ENCODE measurements at places on chromosomes 16 and 17.

DNA sequence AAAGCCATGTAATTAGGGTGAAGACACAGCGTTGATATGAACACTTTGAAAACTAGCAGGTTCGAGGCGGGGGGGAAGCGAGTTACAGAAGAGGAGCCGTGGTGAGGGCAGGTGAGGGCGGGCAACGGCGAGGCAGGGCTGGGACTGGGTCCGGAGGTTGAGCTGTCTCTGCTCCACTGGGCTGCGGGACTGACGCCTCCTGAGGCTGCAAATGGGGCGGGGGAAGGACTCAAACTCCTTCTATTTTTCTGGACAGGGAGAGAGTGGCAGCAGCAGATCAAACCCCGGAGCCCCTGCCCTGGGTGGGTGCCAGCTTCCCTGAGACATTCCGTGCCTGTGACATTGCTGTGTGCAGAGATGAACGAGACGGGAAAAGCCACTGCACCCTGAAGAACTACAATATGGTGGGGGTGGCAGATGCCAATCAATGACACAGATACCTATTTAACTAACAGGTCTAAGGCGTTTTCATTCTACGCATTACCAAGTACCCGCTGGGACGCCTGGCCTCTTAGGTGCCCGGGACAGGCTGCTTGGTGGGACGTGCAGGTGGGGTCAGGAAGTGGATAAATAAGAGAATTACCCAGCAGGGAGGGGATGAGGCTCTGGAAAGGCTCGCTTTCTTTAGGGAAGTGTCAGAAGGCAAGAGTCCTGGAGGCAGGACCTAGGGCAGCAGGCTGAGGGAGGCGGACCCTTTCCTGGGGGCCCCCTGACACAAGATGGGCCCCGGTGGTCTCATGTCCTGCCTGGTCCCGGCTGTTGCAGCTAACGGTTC is 30.4 kb downstream of the RPH3AL start:
- DNase-seq, result no peak

GRCh38 chr17:59893676-59894100 is 767 bp downstream of the RPS6KB1 start:
- no peak for DNase-seq

DNA sequence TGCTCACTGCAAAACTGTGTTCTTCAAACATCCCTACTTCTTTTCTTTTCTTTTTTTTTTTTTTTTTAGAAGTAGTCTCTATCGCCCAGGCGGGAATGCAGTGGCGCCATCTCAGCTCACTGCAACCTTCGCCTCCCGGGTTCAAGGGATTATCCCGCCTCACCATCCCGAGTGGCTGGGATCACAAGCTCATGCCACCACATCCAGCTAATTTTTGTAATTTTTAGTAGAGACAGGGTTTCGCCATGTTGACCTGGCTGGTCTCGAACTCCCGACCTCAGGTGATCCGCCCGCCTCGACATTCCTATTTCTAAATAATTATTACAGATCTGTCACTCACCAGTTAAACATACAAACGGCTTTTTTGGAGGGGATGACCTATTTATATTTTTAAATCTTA is 1.0 kb upstream of the RNASEK start:
- DNase-seq, result no peak

- DNase-seq, result no peak
Observed at GRCh38 chr16:2774161-2774891, 2.8 kb downstream of the ELOB start.

GRCh38 chr16:17194190-17194780 is 276.5 kb downstream of the XYLT1 start:
- DNase-seq, result peak; percentile 31

DNA sequence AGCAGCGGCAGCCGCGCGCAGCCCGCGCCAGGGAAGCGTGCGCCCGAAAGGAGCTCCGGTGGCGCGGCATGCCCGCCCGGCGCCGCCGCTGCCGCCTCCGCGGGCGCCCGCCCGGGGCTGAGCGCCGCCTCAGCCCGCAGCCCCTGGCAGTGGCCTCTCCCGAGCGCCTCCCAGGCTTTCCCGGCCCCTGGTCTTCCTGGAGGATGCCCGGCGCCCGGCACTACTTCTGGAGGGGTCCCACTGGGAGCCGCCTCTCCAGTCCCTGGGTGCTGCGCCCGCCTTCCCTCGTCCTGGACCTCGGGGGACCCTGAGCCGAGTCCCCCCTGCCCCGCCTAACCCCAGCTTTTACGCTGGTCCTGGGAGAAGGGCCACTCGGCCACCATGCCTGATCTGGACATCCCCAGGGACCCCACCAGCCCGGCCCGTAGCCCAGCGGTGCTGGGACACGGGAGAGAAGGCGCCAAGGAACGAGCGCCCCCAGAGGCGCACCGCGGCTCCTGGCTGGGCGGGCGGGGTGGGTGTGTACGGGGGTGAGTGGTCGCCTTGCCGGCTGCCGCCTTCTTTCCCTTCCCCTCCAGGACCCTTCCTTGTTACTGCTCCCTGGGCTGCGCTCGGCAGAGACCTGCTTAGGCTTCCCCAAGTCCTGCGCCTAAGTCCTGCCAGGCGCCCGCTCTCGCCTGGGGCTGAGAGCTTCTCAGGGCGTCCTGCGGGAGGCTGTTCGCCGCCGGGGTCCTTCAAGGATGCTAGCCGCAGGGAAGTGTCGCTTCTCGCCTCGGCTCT is 704 bp downstream of the ASIC2 start:
- DNase-seq, result peak; percentile 24

DNA sequence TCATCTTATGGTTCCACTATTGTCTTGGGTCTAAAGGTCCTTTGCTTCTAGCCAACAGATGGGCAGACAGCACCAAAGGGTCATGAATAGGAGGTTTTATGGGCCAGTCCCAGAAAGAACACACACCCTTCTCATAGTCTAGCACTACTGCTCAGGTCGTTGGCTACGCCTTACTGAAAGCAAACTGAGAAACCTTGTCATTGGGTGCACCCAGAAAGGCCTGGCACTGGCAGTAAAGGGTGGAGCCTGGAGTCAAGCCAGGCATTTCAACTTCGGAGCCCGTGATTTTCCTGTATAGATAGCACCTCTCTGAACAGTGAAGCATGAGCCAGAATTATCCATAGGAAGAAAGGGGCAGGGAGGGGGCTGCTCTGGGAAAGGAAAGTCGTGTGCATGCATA is 74.9 kb downstream of the VAT1L start:
- no peak for DNase-seq

DNA sequence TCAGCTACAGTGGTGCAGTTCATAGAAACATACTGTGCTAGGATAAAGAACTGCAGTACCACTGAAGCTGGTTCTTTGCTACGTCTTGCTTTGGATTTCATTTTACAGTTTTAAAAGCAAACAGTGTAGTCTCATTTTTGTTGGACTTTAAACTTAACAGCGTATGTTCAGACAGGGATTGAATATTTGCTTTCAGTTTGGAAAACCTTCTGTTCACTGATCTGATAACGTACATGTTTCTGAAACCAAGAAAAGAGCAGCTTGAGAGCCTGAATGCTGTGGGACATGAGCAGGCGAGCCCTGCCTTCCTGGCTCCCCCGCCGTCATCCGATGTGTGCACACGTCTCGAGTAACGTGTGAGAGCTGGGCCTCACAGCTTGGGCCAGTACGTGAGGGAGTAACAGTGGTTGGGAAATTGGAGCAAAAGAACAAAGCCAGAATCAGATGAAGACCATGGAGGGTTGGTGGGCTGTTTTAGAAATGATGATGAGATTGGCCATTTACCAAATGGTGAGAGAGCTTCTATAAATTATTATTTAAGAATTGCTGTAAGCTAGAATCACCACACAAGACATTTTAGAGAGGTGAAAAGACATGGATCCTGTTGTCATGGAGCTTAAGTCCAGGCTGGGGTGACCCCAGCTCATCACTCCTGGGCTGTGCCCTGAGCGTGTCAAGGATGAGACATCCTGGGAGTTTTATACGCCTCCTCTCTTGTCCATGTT is 20.8 kb upstream of the CLEC18C start:
- DNase-seq, result no peak

GRCh38 chr17:82320140-82320840 is 2.9 kb upstream of the CD7 start:
- no peak for DNase-seq

GRCh38 chr16:47976636-47977210 is 179.1 kb downstream of the ABCC12 start:
- no peak for DNase-seq

GRCh38 chr16:30637944-30638343 is 12.8 kb upstream of the PRR14 start:
- no peak for DNase-seq

DNA sequence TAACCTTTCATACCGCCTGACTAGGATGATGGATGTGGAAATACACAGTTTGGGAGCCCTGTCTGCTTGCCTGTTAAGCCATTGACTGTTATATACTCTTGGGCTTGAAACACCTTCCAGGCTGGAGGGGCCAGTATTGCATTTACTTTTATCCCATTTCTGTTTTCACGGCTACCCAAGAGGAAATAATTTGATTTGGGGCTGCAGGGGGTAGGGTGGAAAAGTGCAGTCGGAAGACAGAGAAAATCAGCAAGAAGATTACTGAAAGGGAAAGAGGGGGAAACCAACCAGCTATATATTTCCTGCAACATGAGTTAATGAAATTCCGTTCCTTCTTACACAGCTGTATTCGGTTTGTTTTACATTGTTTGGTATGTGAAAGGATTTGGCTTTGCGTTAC is 202.5 kb downstream of the CDH13 start:
- DNase-seq, result no peak

- no peak for DNase-seq
Observed at GRCh38 chr17:47699536-47699840, 5.5 kb downstream of the TBKBP1 start.

GRCh38 chr17:68381076-68381900 is 76.0 kb downstream of the WIPI1 start:
- DNase-seq, result no peak

- DNase-seq, result no peak
Observed at GRCh38 chr17:71521724-71522123, 599.1 kb upstream of the SOX9 start.

- no peak for DNase-seq
Observed at GRCh38 chr16:4455951-4456350, 18.5 kb downstream of the NMRAL1 start.

- no peak for DNase-seq
Observed at GRCh38 chr17:81069135-81069645, 34.2 kb downstream of the BAIAP2 start.

DNA sequence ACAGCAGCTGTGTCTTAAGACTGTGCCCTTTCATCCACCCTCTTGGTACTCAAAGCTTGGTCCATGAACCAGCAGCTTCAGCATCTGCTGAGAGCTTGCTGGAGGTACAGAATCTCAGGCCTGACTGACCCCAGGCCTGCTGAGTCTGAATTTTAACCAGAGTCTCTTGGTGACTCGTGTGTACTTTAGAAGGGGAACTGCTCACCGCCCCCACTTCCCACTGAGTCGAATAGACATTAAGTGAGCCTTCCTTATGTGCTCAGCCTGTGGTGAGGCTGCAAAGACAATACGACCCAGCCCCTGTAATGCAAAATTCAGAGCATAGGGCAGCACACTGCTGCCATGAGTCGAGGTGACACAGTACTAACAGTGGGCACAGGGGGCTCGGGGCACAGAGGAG is 662.8 kb downstream of the WWOX start:
- DNase-seq, result no peak

GRCh38 chr16:20327444-20328041 is at the start of gene GP2:
Gene GP2 (minus strand): TSS chr16:20327513. CDS start chr16:20326431, 1,082 bp downstream.
- no peak for DNase-seq

DNA sequence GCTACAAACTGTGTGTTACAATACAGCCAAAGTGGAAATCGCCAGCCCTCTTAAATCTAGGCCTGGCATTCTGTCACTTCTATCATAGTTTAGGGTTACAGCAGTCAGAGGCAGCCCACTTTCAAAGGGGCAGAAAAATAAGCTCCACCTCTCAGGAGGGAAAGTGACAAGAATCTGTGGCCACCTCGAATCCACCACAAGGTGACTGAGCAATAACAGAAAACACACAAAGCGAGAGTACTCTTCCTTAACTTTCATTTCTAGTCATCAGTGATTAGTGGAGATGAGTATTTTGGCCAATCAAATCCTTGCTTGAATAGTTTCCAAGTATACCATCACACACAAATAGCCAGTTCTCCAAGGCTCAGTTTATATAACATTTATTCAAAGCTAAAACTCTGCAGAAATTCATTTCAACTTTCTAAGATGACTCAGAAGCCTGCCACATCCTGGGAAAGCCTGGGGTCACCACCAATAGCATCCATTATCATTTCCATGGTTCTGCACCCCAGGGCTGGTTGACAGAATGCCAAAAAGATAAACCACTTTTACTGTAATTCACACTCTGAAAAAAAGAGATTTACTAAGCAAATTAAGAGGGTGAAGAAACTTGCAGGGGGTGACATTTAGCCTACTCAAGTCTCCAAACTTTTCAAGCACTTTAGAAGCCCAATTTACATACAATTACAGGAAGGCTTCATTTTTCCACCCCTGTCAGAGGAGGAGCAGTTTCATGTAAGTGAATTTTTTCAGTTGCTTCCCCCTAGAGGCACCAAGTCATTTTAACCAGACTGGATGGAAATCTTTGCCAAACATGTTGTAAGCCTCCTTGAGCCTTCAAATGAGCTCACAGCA is 66.8 kb downstream of the SALL1 start:
- DNase-seq, result no peak

- no peak for DNase-seq
Observed at GRCh38 chr17:59510611-59511010, 54.8 kb upstream of the DHX40 start.

DNA sequence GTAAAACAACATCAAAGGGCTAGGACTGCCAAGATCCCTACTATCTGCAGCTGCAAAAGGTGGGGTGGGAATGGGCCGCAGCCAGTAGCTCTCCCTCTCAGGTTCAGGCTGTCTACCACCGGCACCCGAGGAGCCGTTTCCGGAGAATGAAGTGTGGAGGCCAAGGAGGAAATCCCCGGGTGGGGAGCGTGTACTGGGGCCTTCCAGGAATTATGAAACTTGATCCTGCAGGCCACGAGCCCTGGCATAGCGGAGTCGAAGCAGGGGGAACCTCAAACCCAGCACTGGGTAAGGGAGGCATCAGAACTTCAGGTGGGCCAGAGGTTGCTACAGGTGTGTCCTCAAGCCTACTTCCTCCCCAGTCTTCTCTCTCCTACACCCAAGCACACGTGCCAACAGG is 5.1 kb downstream of the INPP5K start:
- DNase-seq, result no peak

- no peak for DNase-seq
Observed at GRCh38 chr17:29136998-29137730, 43.0 kb downstream of the MYO18A start.

DNA sequence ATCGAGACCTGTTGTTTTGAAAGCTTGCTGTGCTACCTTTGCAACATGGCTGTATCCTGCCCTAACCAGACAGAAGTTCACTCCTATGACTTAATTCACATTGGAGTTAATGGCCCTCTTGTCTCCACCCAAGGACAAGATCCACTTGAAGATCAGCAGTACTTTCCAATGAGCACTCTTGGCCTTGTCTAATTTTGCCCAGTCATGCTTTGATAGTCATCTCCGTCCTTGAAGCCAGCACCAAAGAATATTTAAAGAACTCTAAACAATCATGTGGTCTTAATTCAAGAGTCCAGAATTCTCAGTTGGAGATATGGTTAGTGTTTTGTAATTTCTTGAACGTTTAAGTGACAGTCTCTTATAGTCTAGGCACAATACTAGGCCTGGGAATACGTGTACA is 775.6 kb upstream of the EEF2KMT start:
- DNase-seq, result no peak

All from GM12891 (cell line).